ENCODE measurements at places on chromosomes 1 and 21. TPM values are rescaled to one million over a fixed set of nuclear protein-coding genes. Genes with fewer than 3 reads are reported as not detected.

DNA sequence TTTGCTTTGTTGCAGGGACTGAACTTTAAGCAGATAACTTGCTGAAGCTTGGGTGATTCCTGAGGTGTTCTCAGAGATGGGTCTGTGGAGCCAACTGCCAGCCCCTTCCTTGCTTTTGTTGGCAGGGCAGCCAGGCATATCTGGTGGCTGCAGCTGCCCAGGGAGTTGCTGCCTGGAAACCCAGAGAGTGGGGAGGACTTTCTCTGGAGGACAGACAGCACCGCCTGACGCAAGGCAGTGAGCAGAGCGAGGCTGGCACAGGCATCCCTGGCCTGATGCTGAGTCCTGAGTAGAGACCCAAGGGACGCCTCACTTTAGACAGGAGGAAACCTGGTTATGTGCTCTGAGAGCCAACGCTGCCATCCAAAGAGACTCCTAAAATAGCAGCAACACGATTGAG is 9.8 kb upstream of the OLFML2B start:
- no peak for DNase-seq

- DNase-seq: no peak
Observed at GRCh38 chr1:66412704-66413103, 121.2 kb upstream of the SGIP1 start.

GRCh38 chr21:44880405-44881197 is 7.1 kb upstream of the PTTG1IP start:
- no peak for DNase-seq

DNA sequence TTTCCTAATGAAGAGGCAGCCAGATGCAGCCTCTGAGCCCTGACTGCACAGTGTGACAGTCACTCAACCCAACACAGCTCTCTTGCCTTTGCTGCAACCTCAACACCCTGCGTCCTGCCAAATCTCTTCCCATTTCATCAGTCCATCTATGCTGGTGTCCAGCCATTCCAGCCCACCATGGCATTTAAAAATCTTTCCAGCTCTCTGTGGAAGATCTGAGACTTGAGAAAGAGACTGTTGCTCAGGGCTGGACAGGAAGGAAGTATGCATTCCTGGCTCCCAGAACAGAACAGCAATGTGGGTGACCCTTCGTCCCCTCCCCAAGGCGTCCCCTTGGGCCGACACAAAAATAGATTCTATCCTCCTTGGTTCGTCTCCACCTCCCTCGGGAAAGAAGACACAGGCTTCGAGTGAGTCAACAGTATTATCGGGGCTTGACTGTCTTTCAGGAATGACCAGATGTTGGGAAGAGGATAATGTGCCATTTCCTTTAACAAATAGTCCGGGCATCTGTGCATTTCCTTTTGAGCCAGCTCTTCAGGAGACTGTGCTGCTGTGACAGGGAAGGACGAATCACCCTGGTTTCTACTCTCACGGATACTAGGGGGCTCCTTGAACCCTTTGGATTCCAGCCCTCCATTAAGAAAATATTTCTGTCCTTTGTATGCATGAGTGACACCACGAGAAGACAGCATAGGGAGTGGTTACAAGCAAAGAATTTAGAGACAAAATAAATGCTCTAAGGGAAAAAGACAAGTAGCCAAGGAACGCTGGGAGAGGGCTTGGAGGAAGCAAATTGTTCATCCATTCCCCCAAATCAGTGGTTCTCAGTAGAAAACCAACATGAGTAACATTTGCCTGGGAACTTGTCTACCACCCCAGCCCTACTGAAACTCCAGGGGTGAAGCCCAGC is 111.4 kb upstream of the CDC42BPA start:
- DNase-seq: no peak

GRCh38 chr21:45800339-45801080 is 157.0 kb downstream of the PCBP3 start:
- DNase-seq: no peak

- no peak for DNase-seq
Observed at GRCh38 chr1:163467289-163467688, 145.5 kb downstream of the NUF2 start.

Gene OR2AK2
- not detected for total RNA-seq
